ENCODE measurements at places on chromosomes 11 and 22. TPM values are rescaled to one million over a fixed set of nuclear protein-coding genes. Genes with fewer than 3 reads are reported as not detected.

ALG8 gene
- total RNA-seq = 31.4 TPM

DNA sequence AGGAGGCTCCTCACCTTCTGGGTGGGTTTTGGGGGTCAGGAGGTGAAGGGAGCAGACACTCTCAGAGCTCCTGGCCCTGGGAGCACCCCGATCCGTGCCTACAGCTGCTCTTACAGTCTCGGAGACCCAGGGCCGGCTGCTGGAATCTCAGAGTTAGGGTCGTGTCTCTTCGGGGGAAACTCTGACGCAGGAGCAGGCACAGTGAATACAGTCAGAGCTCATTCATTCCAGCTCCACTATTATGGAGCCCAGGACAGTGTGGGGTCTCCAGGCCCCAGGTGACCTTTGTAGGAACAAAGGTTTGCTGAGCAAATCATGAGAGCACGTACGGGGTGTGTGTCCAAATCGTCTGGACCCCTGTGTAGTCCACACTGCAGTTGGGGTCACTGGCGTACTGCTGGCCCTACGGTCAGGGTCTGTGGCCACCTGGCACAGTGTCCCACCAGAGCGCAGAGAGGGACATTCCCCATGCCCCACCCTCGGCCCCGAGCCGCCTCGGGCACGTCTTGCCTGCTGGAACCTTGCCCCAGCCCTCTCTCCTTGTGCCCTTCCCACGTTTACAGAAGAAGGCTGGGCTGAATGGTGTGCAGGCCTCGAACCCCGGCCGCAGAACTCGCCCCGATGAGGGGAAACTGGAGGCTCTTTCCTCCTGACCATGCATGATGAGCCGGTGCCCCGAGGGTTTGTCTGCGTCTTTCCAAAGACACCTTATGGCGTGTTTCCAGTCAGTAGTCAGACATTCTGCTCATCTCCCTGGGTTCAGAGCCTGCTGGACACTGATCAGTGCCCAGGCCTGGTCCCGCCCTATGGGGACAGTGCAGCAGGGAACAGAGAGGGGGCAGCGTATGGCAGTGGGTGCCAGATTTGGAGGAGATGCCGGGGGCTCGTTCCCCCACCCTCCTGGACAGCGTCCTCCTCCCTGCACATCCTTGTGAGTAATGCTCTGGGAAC, 1166.6 kb downstream of the BRD1 start:
- H3K4me3 ChIP-seq = no peak overlapping the region
- no peaks in the 10 kb centered on the region for H3K36me3 ChIP-seq
- H3K4me1 ChIP-seq = no peaks in the 10 kb centered on the region
- H3K27me3 ChIP-seq = peaks cover 4% of the 10 kb centered on the region
- H3K27ac ChIP-seq = no peak overlapping the region

GRCh38 chr11:86891036-86891435, 64.2 kb downstream of the FZD4 start:
- DNase-seq = no peak
- H3K4me3 ChIP-seq = no peak overlapping the region
- no peaks in the 10 kb centered on the region for H3K36me3 ChIP-seq
- H3K4me1 ChIP-seq = no peaks in the 10 kb centered on the region

DNA sequence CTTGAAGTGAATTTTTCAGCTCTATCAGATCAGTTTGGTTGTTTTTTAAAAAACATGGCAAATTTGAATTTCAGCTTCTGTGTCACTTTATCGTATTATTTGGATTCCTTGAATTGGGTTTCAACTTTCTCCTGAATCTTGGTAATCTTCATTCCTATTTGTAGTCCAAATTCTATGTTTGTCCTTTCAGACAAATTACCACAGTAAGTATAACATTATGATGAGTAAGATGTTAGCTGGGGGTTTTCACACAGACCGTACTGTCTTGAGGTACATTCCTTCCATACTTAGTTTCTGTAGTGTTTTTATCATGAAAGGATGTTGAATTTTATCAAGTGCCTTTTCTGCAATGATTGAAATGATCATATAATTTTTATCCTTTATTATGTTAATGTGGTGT, 28.0 kb downstream of the OR5B17 start:
- H3K4me3 ChIP-seq = no peak overlapping the region
- H3K27ac ChIP-seq = no peak overlapping the region
- DNase-seq = no peak
- no peaks in the 10 kb centered on the region for H3K27me3 ChIP-seq

GRCh38 chr11:111454561-111455192, 57.5 kb downstream of the BTG4 start:
- peak; percentile 77 for DNase-seq
- H3K4me1 ChIP-seq = peaks cover 8% of the 10 kb centered on the region
- H3K4me3 ChIP-seq = no peak overlapping the region
- no peak overlapping the region for H3K27ac ChIP-seq
- H3K36me3 ChIP-seq = no peaks in the 10 kb centered on the region

CARD18 gene
- total RNA-seq = not detected

SMDT1 gene
- total RNA-seq = 61.1 TPM

DNA sequence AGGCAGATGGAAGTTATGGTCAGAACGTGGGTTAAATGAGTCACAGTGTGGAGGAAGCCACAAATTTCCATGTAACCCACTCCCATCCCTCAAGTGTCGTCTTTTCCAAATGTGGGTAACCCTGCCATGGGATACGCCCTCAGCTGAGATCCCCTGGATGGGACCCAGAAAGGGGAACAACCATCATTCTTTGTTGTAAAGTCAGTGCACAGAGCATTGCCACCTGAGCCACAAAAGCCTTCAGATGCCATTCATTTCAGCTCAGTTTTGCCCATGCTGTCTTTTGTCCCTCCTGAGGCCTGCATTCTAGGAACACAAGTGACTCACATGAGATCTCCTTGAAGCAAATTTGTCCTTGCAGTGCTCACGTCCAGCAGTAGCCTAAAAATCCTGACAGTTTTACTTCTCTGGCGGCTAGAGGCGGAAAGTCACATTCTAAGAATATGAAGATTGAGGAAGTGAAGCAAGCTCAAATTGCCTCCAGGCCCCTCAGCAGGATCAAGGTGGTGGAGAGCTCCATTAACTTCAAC, 30.6 kb downstream of the MMP13 start:
- H3K36me3 ChIP-seq = no peaks in the 10 kb centered on the region
- no peaks in the 10 kb centered on the region for H3K27me3 ChIP-seq
- no peak for DNase-seq
- no peak overlapping the region for H3K4me3 ChIP-seq
- H3K4me1 ChIP-seq = peaks cover 8% of the 10 kb centered on the region
- no peak overlapping the region for H3K27ac ChIP-seq

DNA sequence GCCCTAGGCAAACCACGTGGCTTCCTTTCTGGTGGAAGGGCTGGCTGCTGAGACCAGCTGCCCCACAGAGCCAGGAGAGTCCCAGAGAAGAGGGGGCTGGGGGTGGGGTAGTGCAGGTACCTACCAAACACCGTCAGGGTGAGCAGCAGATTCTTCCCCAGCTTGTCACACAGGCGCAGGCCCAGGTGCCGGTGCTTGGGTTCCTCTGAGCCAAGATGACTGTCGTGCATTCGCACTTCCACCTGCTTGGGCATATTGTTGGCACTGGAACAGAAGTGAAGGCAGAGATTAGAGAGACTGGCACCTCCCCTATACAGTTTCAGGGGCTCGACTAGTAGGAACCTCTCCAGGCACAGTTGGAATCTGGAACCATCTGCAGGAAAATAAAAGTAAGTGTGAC, 102.1 kb downstream of the SLC1A2 start:
- H3K27ac ChIP-seq = no peak overlapping the region
- H3K36me3 ChIP-seq = no peaks in the 10 kb centered on the region
- H3K4me3 ChIP-seq = no peak overlapping the region
- DNase-seq = no peak

DNA sequence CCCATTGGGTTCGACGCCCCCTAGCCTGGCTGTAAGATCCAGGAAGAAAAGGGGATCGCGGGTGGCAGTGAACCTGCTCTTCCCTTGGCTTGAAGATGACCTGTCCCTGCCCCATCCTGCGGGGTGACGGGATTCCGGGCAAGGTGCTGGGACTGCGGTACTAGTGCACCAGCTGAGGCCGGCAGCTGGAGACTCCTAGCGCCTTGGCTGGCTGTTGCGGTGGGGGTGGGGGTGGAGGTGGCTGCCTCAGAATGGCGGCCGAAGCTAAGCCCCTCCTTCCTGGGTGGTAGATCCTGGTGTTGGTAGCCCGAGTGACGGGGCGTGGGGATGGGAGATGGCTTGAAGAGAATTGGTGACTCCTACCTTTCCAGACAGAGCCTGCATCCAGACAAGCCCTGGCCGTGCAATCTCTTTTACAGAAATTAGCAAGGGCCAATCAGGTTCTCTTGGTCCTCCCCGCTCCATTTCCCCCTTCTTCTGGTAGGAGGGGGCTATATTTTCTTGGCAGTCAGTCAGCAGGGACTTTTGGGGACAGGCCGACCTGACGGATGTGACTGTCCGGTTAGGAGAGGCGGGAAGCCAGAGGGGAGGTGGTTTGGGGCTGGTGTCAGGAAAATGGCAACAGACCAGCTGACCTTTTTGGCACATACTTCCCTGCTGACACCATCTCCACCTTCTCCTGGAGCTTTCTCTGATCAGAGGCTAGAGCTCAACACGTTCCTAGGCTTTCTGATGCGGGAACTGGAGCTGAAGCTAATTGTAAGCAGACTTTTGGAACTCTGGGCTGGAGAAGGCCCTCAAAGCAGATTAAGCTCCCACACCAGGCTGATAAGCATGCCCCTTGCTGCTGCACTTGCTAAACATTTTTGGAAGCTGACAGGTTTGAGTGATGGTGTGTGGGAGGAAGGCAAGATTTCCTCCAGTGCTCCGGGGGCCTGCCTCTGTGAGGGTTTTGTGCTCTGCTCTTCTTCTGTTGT, 2.0 kb downstream of the NAV2 start:
- peaks cover 28% of the 10 kb centered on the region for H3K27me3 ChIP-seq
- H3K4me1 ChIP-seq = peaks cover 16% of the 10 kb centered on the region
- no peak for DNase-seq
- no peak overlapping the region for H3K4me3 ChIP-seq
- no peak overlapping the region for H3K27ac ChIP-seq

- peaks cover 3% of the 10 kb centered on the region for H3K4me1 ChIP-seq
- DNase-seq = peak; percentile 42
- no peaks in the 10 kb centered on the region for H3K27me3 ChIP-seq
- H3K36me3 ChIP-seq = no peaks in the 10 kb centered on the region
- H3K27ac ChIP-seq = no peak overlapping the region
- H3K4me3 ChIP-seq = no peak overlapping the region
Measured at GRCh38 chr11:79461144-79461543, 20.3 kb upstream of the TENM4 start.

CNGA4 gene
- total RNA-seq = not detected

ISX gene
- total RNA-seq = not detected

GRCh38 chr11:75439495-75440120, 6.6 kb upstream of the KLHL35 start:
- H3K4me1 ChIP-seq = peaks cover 23% of the 10 kb centered on the region
- H3K4me3 ChIP-seq = peak overlapping the region; percentile 62
- peaks cover 36% of the 10 kb centered on the region for H3K27me3 ChIP-seq
- DNase-seq = no peak

SOX10 gene
- 0.08 TPM for total RNA-seq

- no peak overlapping the region for H3K27ac ChIP-seq
- H3K4me1 ChIP-seq = peaks cover 2% of the 10 kb centered on the region
- no peak overlapping the region for H3K4me3 ChIP-seq
- H3K36me3 ChIP-seq = no peaks in the 10 kb centered on the region
Measured at GRCh38 chr11:87597725-87598124, 560.0 kb downstream of the TMEM135 start.

GRAP2 gene
- total RNA-seq = 20.5 TPM

- peak overlapping the region; percentile 21 for H3K4me3 ChIP-seq
- H3K4me1 ChIP-seq = peaks cover 35% of the 10 kb centered on the region
- H3K27me3 ChIP-seq = peaks cover 2% of the 10 kb centered on the region
- H3K36me3 ChIP-seq = peaks cover 3% of the 10 kb centered on the region
- DNase-seq = no peak
- H3K27ac ChIP-seq = peak overlapping the region; percentile 76
Measured at GRCh38 chr22:17972385-17973191, 51.8 kb downstream of the MICAL3 start.

GRCh38 chr11:112404112-112404511, 143.5 kb upstream of the PLET1 start:
- H3K27ac ChIP-seq = no peak overlapping the region
- H3K4me1 ChIP-seq = peaks cover 19% of the 10 kb centered on the region
- no peaks in the 10 kb centered on the region for H3K36me3 ChIP-seq
- no peak for DNase-seq

- H3K4me3 ChIP-seq = no peak overlapping the region
- H3K36me3 ChIP-seq = no peaks in the 10 kb centered on the region
- H3K27me3 ChIP-seq = peaks cover 5% of the 10 kb centered on the region
Measured at GRCh38 chr22:43921370-43921769, 2.2 kb upstream of the PNPLA3 start.

POU2F3 gene
- total RNA-seq = 0.97 TPM

GRCh38 chr11:57202281-57202680, 20.5 kb downstream of the LRRC55 start:
- H3K36me3 ChIP-seq = peaks cover 6% of the 10 kb centered on the region
- H3K27me3 ChIP-seq = peaks cover 25% of the 10 kb centered on the region
- DNase-seq = no peak
- no peak overlapping the region for H3K4me3 ChIP-seq

DNA sequence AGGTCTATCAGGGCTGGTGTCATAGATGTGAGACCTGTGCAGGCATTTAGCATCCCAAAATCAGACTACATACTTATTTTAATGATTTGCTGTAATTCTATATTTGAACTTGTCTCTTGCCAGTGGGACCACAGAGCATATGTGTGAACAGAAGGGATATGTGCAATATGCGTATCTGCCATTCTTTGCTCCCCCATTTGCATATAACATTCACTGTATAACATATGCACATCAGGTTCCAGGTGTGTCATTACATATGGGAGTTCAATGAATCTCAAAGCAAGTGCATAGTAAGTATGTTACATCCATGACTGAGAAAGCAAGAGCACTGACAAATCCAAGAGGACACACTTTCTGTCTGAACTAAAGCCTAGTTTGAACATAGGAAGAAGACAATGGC, 1115.1 kb upstream of the CNTN5 start:
- H3K27ac ChIP-seq = no peak overlapping the region
- no peaks in the 10 kb centered on the region for H3K36me3 ChIP-seq
- no peaks in the 10 kb centered on the region for H3K27me3 ChIP-seq
- no peak overlapping the region for H3K4me3 ChIP-seq
- no peaks in the 10 kb centered on the region for H3K4me1 ChIP-seq
- no peak for DNase-seq

DNA sequence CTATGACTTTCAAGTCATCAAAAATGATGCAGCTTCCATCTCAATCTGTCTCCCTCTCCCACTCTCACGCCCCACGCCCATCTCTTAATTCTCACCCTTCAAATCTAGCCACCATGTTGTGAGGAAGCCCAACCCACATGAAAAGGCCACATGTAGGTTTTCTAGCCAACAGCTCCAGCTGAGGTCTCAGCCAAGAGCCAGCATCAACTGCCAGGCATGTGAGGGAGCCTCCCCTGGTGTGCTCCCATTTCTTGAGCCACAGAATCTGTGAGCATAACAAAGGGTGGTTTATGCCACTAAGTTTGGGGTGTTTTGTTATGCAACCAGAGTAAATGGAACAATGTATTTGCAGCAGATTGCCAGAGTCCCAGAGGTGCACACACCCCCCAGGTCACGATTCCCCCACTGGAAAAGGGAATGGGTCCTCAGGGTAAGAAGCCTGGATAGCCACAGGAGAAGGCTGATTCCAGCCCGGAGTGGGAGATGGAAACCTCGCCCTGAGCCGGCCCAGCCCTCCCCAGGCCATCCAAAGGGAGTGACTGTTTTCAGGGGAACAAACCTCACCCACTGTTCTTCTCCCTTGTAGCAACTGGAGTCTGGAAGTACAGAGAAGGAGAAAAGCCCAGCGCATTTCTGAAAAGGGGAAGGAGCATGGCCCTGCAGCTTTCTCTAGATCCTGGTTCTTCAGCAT, 20.0 kb upstream of the LINC01488 start:
- no peak for DNase-seq
- H3K27ac ChIP-seq = no peak overlapping the region
- no peak overlapping the region for H3K4me3 ChIP-seq
- no peaks in the 10 kb centered on the region for H3K27me3 ChIP-seq
- no peaks in the 10 kb centered on the region for H3K4me1 ChIP-seq
